Activated naive CD4-positive, alpha-beta T cell treated with Interleukin-2 at 50 U/mL for 16 hours (primary cell): ENCODE measurements at places on chromosomes 11 and 22.

DNA sequence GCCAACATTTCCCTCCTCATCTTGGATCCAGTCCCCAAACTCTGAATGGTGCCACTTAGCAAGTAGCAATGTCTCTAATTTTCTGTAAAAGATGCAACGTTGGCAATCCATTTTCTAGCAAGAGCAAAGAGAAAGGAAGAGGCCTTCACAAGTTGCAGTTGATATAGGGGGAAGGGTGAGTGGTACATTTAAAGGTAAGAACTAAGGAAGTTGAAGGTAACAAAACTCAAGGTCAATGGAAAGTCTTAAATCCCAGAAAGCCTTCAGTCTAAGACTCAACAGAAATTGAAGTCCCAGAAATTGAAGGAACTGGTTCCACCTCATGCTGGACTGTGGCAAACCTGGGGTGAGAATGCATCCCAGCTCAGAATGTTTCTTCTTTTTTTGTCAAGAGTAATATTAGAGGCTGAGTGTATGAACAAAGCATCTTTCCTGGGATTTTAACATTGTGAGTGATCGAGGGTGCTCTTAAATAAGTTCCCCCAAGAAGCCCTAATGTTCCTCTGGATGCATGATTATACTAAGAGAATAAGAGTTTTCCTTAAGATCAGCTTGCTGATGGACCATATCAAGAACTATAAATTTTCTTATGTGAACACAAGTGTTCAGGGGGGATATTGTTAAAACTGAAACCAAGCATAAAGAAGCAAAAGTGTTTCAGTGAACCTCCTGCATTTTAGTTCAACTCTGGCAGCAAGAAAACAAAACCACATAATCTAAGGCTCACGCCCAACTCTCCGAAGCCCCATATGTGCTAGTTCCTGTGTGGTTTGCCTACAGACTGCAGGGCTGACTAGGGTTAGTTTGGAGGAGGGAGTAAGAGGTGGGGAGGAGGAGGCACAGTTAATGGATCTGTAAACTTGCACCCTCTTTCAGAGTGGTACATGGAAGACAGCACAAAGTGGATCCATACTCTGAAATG lies at the start of gene GRAP2:
Gene GRAP2, plus strand, starts transcription at position 779 of the 922 bp plus-strand sequence. CDS start 46,023 bp downstream, outside the sequence.
- DNase-seq = peak; percentile 64

DNA sequence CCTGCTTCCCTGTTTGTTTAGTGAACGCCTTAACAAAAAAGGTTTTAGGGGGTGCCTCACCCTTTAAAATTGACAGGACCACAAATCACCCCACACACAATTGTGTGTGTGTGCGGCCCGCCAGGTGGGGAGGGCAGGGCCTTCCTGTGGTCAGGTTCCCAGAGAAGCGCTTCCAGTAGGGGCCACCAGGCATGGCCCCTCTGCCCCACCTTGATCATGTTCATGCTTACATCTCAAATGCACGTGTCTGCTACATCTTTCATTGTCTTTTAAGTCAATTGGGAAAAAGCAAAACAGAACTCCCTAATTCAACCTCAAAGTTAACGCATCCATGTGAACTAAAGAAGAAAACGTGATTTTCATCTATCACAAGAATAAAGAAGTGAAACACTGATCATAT lies 1335.3 kb downstream of the TBC1D22A start:
- no peak for DNase-seq

- peak; percentile 15 for DNase-seq
These were observed 4.0 kb upstream of the WNT11 start for GRCh38 chr11:76209973-76210930.

DNA sequence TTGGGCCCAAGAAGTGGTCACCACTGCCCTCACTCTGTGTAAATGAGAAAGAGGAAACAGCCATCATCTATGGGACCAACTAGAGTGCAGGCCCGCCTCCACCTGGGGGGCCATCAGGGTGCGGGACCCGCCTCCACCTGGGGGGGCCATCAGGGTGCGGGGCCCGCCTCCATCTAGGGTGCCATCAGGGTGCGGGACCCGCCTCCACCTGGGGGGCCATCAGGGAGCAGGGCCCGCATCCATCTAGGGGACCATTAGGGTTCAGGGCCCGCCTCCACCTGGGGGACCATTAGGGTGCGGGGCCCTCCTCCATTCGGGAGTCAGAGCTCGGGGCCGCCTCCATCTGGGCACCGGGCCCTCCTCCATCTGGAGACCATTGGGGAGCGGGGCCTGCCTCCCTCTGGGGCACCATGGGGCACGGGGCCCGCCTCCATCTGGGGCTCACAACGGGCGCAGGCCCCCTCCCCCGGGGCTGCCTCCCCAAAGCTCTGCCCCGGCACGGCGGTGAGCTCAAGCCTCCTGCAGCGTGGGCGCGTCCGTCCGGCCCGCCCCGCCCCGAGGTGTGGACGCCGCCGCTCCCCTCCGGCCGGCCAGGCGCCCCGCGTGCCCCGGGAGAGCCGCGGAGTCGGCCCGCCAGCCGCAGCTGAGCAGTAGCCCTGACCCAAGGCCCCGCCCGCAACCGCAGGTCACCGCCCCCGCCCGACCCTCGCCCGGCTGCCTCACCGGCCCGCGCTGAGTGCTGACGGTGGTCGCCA lies 512 bp downstream of the TOLLIP start:
- DNase-seq = no peak

DNA sequence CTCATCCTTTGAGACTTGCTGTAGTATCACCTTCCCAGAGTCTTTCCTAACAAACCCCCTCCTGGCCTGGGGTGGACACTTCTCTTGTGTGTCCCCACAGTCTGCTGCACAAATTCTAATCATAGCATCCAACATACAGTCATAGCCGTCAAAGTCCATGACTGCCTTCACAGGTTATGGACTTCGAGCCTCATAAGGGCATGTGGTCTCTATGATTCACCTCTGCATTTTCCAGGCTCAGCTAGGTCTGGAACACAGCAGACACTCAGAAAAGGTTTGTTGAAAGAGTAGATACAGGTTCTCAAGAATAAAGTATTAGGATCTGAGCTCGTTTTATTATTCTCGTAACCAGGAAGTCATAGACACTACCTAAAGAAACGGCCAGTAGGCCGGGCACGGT lies 13.2 kb upstream of the SCUBE2 start:
- DNase-seq = no peak

GRCh38 chr11:78453140-78453935 lies 35.7 kb upstream of the GAB2 start:
- DNase-seq = no peak

DNA sequence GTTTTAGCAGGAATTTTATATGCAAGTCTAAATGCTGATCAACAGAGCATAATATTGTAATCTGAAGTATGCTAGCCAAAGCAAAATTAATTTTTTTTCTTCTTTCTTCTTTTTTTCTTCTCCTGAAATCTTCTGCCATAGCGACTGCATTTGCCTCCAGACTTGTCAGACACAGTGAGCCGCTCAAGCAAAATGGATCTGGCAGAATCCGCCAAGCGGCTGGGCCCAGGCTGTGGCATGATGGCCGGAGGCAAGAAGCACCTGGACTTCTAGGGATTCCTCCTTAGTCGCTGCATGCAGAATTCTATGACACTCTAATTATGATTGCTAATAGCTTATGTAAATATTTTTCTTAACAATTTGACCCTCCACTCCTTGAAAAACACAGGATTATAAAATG lies 27.9 kb downstream of the PAX6 start:
- DNase-seq = no peak

GRCh38 chr22:46196278-46196677 lies 46.0 kb downstream of the PPARA start:
- no peak for DNase-seq

DNA sequence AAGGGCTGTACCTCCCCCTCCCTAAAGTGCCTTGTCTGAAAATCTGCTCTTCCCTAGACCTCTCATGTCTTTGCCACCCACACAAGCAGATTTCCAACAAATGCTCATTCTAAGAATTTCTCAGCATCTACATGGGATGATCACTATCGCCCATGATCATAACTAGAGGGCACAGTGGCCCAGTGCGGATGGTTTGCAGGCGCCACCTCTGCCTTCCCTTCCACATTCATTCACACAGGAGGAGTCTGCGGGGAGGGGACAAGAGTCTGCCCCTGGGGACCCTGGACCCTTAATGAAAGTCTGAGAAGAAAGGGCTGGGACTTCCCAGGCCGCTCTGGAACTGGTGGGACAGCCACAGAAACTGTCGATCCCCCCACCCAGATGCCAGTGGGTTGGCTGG lies 28.9 kb downstream of the KCTD17 start:
- DNase-seq = peak; percentile 17

GRCh38 chr11:109911488-109911887 lies 181.7 kb upstream of the ZC3H12C start:
- DNase-seq = no peak

GRCh38 chr22:22741843-22742242 lies 97.4 kb downstream of the GGTLC2 start:
- no peak for DNase-seq

DNA sequence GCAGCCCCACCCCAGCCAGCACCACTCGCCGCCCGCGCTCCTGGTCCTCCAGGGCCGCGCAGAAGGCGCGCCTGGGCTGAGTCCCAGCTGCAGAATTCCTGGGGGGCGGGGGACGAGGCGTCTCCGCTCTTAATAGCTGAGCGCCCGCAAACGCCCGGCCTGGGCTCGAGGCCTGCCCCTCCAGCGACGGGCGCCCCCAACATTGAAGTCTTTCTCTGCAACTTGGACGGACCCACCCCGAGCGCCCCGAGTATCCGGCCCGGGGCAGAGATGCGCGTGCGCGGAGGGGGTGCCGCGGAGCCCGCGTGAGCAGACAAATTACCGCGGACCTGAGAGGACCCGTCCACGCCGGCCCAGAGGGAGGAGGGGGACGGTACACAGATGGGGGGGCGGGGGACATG lies 6.7 kb upstream of the SYT7 start:
- peak; percentile 36 for DNase-seq

DNA sequence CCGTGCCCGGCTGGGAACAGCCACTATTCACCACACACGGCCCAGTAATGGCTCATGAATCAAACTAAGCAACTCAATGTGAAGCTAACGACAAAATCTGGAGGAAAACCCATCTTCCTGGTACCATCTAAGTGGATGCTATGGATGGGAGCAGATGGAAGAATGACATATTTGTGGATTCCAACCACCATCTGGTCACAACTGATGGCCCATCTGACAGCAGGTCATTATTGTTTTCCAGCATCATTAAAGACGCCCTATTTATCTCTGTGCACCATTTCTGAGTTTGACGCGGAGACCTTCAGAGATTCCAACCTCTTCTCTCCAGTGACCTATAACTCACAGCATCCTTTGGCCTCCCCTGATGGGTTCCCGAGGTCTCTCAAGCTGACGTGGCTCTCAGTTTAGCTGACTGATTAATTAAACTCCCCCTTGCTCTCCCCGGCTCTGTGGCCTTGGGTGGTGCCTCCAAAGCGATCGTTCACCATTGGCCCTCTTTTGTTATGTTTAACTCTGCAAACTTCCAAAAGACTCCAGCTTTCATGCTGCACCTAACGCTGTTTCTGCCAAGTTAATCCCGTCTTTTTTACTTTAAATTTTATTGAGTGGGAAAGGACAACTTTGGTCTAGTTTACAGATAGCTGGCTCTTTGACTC lies 1514.4 kb downstream of the BRD1 start:
- DNase-seq = no peak

- no peak for DNase-seq
These were observed 9.4 kb downstream of the GSTP1 start for GRCh38 chr11:67592880-67593564.

DNA sequence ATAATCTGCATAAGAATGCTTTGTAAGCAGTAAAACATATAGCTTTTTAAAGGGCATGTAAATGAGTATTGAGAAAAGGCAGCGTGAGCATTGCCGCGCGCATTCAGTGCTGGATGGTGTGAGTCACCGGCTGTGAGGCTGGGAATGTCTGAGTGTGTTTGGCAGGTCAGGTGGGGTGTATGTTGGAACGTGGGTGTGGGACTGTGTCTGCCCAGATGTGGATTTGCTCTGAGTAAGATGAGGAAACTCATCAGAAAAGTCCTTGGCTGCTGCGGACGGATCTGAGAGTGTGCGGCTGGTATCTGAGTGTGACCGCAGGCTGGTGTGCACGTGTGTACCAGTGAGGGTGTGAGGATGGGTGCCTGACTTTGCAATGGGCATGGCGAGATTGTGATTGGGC lies 66.2 kb upstream of the NECTIN1 start:
- DNase-seq = no peak

GRCh38 chr11:111308140-111308539 lies 9.8 kb downstream of the POU2AF3 start:
- DNase-seq = no peak

DNA sequence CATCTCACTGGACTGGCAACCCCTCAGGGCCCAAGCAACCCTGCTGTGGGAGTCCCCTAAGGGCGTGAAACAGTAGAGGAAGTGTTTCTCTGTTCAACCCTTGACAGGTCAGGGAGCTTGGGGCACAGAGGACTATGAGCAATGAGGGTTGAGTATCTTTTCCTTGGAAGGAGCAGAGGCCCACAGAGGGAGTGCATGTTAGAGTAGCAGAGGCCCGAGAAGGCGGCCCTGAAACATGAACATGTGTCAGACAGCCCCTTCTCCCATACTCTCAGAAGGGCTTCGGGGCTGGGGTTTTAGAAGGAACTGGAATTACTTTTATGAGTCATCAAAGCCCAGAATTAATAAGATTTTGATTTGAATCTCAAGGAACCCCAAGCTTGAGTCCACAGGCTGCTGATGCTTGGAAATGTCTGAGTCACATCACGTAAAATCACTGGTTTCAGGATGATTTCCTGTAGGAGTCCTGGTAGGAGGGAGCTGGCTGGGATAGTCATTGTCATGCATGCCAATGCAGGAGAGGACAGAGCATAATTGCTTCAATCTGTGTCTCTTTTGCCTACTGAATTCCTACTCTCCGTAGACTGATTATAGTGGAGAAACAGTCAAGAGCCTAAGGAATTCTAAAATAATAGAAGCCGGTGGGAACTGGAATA lies 22.6 kb downstream of the C11orf71 start:
- no peak for DNase-seq

GRCh38 chr22:36471341-36471821 lies 10.1 kb downstream of the TXN2 start:
- DNase-seq = no peak

GRCh38 chr11:57133366-57134038 lies 48.3 kb upstream of the LRRC55 start:
- no peak for DNase-seq

- no peak for DNase-seq
These were observed at the start of gene P2RX6 for GRCh38 chr22:21014726-21015465. Gene P2RX6 (plus strand): TSS chr22:21015165. CDS start chr22:21015175, 10 bp downstream.

DNA sequence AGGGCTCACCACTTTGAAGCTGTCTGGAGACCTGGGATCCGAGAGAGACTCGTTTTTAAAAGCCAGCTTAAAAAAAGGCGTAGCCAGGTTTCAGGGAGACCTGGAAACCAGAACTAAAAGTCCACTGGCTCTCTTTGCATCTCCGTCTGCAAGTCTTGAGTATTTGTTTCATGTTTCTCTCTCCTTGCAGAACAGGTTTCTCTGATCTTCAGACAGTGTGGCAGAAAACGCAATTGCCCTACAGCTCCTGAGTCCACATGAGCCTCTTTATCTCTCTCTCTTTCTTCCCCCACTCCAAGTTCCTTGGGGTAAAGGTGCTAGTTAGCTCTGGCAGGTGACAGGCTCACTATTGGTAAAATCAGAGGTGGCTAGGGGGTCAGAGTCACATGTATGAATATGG lies 67.0 kb upstream of the AMPD3 start:
- no peak for DNase-seq
